ENCODE measurements at places on chromosomes 5 and 9.
A peak's percentile ranks its signal among the peaks of the same experiment; 100 is the strongest.

- DNase-seq: no peak
Measured at GRCh38 chr5:93807846-93808245, 66.4 kb upstream of the POU5F2 start.

- no peak for DNase-seq
Measured at GRCh38 chr9:121107029-121107428, 32.3 kb downstream of the CNTRL start.

GRCh38 chr9:36451949-36452348 is 51.9 kb upstream of the RNF38 start:
- peak; percentile 6 for DNase-seq

GRCh38 chr5:32711681-32712480 is 760 bp downstream of the NPR3 start:
- peak; percentile 84 for DNase-seq

DNA sequence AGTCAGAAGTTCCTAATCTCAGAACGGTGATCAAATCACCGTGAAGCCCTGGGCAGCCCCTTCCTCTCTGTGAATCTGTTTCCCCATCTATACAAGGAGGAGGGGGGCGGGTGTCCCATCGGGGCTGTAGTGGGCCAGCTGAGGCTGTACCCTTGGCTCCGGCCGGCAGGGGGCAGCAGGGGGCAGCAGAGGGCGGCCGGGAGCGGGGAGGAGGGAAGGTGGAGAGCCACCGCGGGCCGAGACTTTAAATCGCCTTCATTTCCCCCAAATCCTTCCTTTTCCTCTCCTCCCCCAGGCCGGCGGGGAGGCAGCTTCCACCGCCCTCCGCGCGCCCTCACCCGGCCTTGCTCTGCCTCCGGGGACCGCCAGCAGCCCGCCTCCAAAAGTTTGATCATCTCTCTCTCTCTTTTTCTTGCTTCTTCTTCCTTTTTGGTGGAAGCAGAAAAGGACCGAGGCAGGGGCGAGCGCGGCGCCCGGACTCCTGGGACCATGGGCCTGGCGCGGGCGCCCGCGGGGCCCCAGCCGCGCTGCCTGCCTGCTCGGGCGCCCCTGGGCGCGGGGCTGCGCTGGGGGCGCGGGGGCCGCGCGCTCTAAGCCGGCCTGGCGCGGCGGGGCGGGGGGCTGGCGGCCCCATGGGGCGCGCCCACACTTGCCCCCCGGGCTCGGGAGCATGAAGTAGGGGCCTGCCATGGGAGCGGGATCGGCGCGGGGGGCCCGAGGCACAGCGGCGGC is at the start of gene COL27A1:
TSS of gene COL27A1 (plus strand) at position 275 of the 732 bp plus-strand sequence. CDS start at position 689, 414 bp downstream.
- DNase-seq: peak; percentile 95

- no peak for DNase-seq
Measured at GRCh38 chr5:139473105-139473504, 2.3 kb downstream of the SMIM33 start.

Measured in posterior vena cava (tissue), 2 donors.